Activated naive CD4-positive, alpha-beta T cell (primary cell): ENCODE measurements at places on chromosomes 7 and 10.

DNA sequence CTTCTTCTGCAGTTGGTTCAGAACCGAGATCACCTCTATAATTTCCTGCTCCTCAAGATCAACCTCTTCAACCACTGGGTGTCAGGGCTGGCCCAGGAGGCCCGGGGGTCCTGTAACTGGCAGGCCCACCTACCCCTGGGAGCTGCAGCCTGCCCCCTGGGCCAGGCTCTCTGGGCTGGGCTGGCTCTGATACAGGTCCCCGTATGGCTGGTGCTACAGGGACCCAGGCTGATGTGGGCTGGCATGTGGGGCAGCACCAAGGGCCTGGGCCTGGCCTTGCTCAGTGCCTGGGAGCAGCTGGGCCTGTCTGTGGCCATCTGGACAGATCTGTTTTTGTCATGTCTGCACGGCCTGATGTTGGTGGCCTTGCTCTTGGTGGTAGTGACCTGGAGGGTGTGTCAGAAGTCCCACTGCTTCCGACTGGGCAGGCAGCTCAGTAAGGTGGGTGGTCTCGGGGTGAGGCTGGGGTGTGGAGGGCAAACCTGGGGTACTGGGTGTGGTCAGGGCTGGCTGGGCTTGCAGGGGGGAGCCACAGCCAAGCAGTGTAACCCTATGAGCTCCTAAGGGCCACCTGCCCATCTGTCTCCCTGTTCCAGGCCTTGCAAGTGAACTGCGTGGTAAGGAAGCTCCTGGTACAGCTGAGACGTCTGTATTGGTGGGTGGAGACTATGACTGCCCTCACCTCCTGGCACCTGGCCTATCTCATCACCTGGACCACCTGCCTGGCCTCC lies 4.2 kb downstream of the TMEM270 start:
- DNase-seq, result no peak

- DNase-seq, result no peak
These were observed 497.2 kb downstream of the PLXNA4 start for GRCh38 chr7:132078891-132079735.

DNA sequence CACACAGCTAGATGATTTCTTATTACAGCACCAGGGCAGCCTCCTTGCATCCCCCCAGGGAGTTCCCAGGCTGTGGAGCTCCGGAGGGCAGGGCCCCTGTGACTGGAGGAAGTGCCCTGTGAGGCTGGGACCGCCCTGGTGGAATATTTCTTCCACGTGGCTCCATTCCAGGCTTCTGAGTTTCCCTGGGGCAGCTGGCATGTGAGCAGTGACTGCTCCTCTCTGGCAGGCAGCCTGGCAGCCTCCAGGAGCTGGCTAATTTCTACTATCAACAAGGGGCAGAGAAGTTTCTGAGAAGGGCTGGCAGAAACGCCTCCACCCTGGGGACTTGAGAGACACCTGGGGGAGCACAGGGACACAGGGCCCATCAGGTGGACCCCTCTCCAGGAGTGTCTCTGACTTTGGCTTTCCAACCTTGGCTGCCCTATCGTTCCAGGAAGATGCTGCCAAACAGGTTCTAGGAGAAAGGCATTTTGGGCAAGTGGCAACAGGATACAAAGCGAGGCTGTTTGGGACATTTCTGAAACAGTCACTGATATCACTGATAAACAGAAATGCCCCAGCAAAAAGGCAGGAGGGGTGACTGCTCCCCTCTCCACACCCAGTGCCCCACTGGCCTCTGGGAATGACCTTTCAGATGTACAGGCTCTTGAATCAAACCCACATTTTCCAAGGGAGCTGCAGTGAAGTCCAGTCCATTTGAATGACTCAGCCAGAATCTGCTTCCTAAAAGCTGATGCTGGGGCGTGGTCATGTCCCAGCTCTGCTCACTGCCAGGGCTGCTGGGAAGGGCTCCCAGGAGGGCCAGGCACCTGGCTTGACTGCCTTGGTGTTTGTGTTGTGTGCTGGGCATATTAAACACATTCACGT lies 16.1 kb downstream of the MYOF start:
- DNase-seq, result no peak

- DNase-seq, result no peak
These were observed 40.4 kb upstream of the BPGM start for GRCh38 chr7:134605978-134606923.

DNA sequence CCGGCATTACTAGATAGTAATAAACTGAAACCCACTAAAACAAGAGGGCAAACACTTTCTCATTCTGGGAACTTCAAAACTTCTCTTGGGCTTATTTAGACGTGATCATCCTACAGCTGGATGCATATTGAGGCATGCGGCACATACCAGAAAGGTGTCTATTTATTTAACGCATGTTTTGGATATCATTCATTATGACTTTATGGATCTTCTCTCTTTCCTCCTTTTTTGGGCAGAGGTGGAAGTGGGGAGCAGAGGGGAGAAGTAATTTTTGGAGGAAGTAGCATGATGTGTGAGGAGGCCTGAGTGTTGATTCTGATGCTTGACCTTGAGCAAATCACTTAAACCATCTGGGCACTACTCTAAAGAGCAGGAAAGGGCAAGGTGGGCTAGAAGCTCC lies 270.6 kb downstream of the TRIL start:
- DNase-seq, result no peak

DNA sequence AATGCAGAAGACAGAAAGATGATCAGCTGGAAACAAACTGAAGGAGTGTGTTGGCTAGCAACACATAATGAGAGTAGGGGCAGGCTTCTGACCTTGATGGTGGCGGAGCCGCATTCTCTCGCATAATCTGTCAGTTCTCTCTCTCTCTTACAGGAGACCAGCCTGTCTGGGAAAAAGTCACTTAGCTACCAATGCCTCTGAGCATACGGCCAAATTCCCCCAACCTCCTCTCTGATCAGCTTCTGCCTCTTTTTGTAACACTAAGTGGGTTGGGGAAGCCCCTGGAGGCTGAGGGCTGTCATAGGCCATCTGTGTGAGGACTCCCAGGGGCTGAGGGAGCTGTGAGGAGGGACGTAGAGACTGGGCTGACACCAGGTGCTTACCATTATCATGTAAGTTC lies 104.6 kb downstream of the HIPK2 start:
- DNase-seq, result no peak

- no peak for DNase-seq
These were observed 5.2 kb upstream of the MYH16 start for GRCh38 chr7:99267481-99267840.

GRCh38 chr7:43749383-43749940 lies 9.0 kb upstream of the BLVRA start:
- DNase-seq, result no peak

GRCh38 chr10:75542906-75543305 lies 111.5 kb downstream of the LRMDA start:
- no peak for DNase-seq
